ENCODE measurements at places on chromosomes 4 and X. TPM values are rescaled to one million over a fixed set of nuclear protein-coding genes. Genes with fewer than 3 reads are reported as not detected.

- no peak for DNase-seq
Observed at GRCh38 chrX:120120223-120120622, 4.5 kb upstream of the RHOXF1 start.

DNA sequence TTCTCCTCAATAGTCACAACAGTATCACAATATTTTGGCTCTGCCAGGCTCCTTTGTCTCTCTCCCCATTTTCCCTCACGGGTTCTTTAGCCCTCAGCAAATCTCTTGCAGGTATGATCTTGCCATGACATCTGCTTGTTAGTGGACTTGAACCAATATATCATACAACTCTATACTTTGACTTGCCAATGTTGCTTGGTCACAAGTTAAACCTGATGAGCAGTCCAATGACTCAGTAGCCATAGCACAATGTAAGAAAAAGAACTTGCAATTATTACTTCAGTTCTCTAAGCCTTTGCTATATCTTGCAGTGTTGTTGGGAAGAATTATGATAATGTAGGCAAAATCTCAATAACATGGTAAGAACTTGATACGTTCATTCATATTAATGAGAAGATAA is 174.6 kb upstream of the NRK start:
- DNase-seq, result no peak

- no peak for DNase-seq
Observed at GRCh38 chrX:20414066-20414465, 147.4 kb upstream of the RPS6KA3 start.

The PAGE1 gene
- total RNA-seq, result not detected

The POLA1 gene
- 12.7 TPM for total RNA-seq

The MUC7 gene
- not detected for total RNA-seq

- DNase-seq, result no peak
Observed at GRCh38 chrX:112083624-112084326, 1.2 kb upstream of the TRPC5 start.

DNA sequence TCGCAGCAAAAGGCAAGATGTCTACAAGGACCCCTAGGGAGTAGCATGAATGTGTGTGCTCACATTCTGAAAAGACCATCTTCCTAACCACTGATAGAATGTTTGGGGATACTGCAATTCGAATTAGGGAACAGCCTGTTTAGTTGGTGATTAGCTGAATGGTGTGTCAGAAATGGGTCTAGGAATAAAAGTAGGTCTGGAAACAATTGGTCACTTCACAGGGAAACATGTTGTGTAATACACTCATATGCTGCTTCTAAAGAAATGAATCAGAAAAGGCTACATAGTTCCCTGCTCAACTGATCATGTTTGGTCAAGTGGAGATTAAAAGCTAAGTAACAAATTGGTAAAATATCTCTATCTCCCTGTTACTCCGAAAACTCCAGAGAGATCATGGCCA is 2362.4 kb upstream of the TENM3 start:
- DNase-seq, result no peak

- DNase-seq, result no peak
Observed at GRCh38 chr4:15809058-15809457, 30.9 kb downstream of the CD38 start.

DNA sequence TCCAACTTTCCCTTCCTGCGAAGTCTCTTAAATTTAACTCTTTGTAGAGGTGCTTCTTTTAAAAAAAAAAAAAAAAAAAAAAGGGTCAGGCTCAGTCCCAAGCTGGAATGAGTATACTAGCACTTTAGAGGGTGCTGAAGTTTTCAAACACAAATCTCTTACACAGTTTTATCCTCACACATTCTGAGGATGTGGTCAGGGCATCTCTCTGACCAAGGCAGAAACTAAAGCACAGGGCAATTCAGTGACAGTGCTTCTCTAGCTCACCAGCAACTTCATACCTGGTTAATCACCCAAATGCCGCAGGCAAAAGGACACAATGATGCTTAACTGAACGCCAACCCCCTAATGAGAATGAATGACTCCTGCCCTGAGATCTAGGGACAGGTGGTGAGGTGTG is 9.8 kb upstream of the PGM2 start:
- no peak for DNase-seq

GRCh38 chr4:2790583-2791517 is 2.0 kb upstream of the SH3BP2 start:
- peak; percentile 9 for DNase-seq

The ADH1A gene
- 2.6 TPM for total RNA-seq

The GSX2 gene
- not detected for total RNA-seq

- no peak for DNase-seq
Observed at GRCh38 chr4:78753091-78753490, 23.1 kb upstream of the BMP2K start.

GRCh38 chr4:123265443-123265842 is 131.2 kb upstream of the SPRY1 start:
- DNase-seq, result no peak

DNA sequence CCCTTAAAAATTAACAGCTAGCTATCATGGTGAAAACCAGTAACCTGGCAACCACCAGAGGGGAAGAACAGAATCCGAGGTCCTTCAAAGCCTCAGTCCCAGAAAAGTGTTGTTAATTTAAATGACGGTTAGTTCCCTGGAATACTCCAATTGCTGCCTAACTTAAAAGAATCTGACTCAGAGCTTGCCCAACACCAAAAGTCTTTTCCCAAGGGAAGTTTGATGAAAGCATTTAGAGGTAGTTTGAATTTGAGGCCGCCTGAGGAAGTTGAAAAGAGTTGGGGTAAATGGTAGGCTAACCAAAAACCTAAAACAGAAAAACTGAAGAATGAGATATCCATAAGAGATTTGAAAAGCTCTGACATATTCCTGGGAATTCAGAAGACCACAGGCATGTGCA is 46.6 kb downstream of the IL13RA2 start:
- no peak for DNase-seq

The TXK gene
- 0.30 TPM for total RNA-seq

DNA sequence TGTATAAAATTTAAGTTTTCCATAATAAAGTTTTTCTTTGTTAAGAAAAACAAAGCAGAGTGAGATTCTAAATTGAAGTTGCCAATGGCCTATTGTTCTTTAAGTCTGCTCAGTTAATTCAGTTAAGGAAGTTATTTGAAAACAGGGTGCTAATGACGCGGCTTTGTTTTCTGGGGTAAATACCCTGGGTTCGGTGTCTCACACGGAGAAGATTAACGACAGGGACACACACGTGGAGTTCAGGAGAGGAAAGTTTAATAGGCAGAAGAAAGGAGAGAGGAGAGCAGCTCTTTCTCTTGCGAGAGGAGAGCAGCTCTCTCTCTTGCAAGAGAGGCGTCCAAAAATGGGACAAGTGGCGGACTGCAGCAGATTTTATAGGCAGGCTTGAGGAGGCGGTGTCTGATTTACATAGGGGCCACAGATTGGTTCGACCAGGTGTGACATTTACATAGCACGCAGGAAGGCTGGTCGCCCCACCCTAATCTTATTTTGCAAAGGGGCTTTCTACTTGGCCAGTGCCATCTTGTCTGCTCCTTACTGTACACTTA is 9.6 kb downstream of the CA5B start:
- DNase-seq, result no peak

The AMTN gene
- not detected for total RNA-seq

The RAB39B gene
- total RNA-seq, result 0.22 TPM

DNA sequence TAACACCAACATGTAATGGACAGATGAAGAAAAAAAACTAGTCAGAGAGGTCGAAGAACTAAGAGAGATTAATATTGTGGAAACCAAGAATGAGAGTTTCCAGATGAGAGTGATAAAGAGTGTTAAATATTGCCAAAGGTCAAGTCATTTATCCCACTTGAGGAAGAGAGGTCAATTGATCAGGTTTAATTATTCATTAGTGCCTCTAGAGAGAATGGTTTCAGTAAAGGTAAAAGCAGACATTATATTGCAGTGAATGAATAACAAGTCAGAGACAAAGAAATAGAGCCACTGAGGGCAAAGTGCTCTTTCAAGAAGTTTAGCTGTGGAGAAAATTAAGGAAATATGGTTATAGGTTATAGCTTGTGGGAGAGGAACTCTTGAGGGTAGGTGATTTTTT is 263.1 kb downstream of the GUCY2F start:
- DNase-seq, result no peak

DNA sequence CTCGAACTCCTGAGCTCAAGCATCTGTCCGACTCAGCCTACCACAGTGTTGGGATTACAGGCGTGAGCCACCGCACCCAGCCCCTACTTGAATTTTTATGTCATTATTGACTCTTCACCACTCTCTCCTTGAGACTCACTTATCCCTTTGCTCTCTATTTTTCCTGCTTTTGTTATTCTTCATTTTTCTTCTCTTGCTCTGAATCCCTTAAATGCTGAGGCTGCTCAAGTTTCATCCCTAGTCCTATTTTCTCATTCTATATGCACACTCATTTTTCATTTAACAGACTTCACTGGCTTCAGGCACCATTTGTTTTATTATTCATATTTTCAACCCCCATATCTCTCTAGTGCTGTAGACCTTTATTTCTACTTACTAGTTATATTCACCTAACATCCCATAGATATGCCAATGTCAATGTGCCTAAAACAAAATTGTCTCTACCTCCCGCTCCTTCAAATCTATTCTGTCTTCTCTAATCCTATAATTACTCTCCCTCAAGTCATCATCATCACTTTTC is 85.7 kb downstream of the APOOL start:
- DNase-seq, result no peak
